Suppressor macrophage (primary cell): ENCODE measurements at places on chromosomes 3 and 15.

DNA sequence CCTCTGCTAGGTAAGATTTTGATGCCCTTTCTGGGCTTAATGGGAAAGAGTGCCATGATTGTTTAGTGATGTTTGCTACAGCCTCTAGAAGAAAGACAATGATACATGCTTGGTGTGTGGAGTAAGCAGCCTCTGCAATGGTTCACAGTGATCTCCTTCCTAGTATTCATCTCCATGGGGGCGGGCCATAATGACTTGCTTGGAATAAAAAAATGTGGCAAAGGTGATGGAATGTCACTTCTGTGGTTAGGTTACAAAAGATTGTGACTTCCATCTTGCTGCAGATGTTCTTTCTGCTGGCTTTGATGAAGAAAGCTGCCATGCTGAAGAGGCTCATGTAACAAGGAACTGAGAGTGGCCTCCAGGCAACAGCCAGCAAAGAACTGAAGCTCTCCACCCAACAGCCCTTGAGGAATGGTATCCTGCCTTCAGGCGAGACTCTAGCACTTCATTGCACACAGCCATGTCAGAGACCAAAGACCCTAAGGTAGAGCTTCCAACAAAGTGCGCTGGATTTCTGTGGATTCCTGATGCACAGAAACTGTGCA, 139.1 kb upstream of the LRIG1 start:
- peak; percentile 14 for DNase-seq

- DNase-seq = no peak
These were observed 79.4 kb downstream of the DHX30 start for GRCh38 chr3:47882338-47882737.

GRCh38 chr15:92745845-92746271, 90.3 kb upstream of the FAM174B start:
- no peak for DNase-seq

DNA sequence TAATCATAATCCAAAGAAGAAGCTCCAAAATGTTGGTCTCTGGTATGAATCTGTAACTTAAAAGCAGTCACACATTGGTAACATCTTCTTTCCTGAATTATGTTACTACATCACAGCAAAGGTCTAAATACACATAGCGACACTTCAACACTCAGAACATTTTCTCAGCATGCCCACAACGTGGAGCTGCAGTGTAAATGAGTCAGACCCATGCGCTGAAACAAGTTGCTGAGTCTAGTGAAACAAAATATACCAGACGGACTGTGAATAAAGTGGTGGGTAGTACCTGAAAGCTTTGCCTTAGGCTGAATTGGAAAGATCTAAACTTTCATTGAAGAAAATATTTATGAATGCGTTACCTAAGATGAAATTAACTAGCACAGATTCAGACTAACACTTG, 33.2 kb upstream of the GOLGA8B start:
- peak; percentile 4 for DNase-seq

DNA sequence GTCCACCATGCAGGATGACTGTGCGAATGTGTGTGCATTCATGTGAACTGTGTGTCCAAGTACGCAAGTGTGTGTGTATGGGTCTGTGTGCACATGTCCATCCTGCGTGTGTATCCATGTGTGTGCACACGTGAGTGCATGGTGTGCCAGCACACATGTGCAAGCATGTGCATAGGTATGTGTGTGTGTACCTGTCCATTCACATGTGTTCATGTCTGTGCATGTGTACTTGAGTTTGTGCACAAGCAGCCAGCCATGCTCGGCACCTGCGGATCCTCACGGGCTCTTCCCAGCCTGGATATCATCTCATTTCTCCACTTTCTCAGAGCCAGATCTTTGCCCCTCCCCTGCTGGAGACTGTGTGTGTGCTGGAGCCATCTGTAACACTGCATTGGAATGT, 18.7 kb upstream of the PLXNA1 start:
- no peak for DNase-seq

- DNase-seq = no peak
These were observed 18.8 kb downstream of the ZXDC start for GRCh38 chr3:126456766-126457388.

GRCh38 chr3:128337305-128337704, 129.4 kb downstream of the DNAJB8 start:
- no peak for DNase-seq

DNA sequence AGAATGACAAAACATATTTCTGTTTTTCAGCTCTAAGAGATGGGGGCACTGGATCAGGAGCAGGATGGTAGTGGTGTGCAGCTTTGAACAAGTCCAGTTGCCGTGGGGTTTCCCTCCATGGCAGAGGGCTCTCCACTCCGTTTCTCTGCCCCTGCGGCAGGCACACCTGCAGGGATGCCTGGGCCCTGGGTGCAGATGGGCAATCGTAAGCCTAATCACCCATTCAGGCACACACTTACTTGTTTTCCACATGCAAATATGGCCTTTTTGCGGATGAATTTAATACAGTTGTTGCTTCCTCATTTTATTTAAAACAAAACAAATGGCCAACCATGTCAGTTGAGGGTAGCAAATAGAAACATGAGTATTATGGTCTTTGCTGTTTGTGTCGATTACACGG, 85.1 kb downstream of the LPP start:
- DNase-seq = no peak

DNA sequence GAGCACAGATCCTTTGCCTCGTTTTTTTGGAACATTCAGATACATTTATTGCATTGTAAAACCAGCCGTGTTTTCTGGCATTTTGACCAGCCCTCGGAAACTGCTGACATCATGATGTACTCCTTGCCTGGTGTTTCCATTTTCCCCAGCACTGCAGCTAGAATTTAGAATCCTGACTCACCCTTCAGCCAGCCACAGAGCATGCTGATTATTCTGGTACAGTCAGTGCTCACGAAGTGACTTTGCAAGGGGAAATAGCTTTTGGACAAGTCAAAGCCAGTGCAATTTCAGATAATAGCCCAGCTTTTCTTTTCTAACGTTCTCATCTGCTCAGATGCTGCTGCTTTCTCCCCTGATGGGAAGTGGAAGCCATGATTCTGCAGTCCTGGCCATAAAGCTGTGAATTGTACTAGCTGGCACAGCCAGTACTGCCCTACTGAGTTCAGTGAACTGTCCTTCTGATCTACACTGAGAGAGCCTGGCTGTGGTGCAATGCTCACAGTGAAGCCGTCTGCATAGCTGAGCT, 12.1 kb upstream of the CNBP start:
- DNase-seq = peak; percentile 83

GRCh38 chr3:152628496-152628895, 206.4 kb upstream of the P2RY1 start:
- DNase-seq = no peak
